ENCODE measurements at places on chromosomes 7 and 10.

- no peak for DNase-seq
Observed at GRCh38 chr7:34322841-34323240, 335.2 kb upstream of the NPSR1 start.

DNA sequence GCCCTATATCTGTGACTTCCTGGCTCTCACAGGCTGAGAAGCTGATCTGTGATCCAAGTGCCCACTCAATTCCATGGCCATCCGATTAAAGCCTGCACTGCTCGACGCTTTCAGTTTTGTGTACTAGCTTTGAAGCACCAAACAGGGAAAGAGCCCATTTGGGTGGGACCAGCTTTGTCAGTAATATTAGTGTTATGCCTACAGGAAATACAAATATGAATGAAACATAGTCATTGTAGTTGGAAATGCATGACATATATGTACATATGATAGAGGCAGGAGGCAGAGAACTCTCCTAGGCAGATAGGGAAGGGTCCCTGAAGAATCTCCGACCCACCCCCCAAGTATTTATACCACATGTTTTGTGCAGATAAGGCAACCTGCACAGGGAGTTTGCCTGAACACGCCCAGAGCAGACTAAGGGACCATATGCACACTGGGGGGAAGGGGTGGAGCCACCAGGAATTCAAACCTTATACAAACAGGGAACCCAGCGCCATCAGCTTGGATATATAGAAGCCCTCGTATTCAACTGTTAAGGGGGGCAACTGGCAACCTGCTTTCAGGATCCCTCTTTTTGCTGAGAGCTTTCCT lies 653.2 kb downstream of the PARD3 start:
- no peak for DNase-seq

GRCh38 chr10:6065835-6066234 lies 3.7 kb upstream of the IL2RA start:
- no peak for DNase-seq

GRCh38 chr7:151320263-151320845 lies 21.3 kb upstream of the NUB1 start:
- no peak for DNase-seq

DNA sequence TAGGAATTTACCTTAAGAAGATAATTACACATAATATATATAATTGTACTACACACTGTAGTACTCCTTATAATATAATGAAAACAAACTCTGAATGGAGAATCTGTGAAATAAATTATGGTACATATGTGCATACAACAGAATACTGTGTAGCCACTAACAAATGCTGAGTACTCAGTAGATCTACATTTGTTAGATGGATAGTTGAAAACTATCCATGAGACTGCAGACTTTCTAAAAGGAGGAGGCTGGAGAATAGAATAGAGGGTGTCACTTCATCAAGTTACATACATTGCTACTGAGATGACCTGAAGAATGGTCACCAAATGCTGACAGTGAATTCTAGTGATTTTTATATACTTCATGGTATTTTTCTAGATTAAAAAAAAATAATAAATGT lies 68.7 kb upstream of the OGDHL start:
- no peak for DNase-seq

DNA sequence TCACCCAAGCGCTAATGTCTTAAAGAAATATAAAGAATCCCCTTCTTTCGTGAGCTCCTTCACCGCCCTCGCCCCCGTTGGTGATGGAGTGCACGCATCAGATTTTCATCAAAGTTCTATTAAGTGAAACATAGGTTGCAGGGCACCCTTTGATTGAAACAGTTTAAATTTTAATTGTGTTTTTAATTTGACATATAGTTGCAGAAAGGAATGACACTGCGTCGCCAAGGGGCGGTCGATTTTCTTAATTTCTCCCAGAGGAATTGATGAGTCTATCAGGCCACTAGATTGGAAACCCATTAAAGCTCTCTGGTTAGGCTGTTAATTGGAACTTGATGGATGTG lies 4.1 kb upstream of the HMX2 start:
- DNase-seq: no peak

DNA sequence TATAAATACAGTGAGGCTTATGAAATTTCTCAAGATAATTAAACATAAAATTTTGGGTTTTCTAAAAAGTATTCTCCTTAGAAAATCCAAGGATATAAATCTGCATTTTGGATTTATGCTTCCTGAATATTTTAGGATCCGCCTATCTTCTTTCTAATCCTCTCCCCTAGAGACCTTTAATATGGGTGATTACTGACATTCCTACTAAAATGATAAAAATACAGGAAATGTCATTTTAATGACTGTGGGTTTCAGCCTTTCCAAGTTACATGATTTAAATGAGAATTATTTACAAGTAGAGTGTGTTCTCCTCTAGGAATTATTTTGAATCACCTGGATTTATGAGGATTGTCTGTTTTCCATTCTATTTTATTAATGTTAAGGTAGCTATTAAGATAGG lies 150.4 kb downstream of the C7orf25 start:
- no peak for DNase-seq

DNA sequence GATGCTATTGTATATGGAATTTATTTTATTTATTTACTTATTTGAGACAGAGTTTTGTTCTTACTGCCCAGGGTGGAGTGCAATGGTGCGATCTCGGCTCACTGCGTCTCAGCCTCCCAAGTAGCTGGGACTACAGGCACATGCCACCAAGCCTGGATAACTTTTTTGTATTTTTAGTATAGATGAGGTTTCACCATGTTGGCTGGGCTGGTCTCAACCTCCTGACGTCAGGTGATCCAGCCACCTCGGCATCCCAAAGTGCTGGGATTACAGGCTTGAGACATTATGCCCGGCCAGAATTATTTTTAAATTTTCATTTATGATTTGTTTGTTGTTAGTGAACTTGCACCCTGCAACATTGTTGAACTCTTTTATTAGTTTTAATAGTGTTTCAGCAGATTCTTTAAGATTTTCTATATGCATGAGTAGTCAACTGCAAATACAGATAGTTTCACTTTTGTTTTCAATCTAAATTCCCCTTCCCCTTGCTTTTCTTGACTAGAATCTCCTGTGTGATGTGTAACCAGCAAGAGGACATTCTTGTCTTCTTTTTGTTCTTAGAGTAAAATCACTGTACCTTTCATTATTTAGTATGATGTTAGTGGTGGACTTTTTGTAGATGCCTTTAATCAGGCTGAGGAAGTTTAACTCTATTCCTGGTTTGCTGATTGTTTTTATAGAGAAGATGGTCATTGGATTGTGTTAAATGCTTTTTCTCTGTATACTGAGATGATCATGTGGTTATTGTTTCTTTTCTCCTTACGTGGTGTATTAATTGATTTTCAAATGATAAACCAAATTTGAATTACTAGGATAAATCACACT lies 27.8 kb downstream of the ZNF33A start:
- no peak for DNase-seq

DNA sequence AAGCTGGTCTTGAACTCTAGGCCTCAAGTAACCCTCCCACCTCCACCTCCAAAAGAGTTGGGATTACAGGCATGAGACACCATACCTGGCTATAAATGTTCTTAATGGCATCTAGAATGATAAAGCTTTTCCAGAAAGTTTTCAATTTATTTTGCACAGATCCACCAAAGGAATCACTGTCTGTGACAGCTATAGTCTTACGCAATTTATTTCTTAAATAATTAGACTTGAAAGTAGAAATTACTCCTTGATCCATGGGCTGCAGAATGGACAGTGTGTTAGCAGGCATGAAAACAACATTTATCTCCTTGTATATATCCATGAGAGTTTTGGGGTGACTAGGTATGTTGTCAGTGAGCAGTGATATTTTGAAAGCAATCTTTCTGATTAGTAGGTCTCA lies 33.8 kb downstream of the GALNT11 start:
- DNase-seq: no peak

DNA sequence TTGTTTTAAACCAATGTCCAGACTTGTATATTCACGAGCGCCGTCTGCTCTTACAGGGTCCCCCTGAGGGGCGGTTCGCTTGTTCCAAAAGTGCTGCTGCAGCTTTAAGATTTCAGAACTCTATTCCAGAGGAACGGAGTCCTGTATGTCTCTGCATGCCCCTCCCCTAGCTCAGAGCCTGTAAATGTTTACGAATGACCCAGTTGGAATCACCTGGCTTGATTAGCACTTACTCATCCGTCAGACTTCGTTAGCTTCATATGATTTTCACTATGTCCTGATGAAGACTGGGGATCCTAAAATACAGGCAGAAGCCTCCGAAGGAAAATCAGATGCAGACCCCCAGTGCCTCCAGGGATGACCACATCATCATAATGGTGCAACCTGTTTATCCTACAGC lies 4.5 kb upstream of the CHST15 start:
- no peak for DNase-seq

- DNase-seq: no peak
Observed at GRCh38 chr10:23918839-23919238, 290.1 kb upstream of the KIAA1217 start.

- DNase-seq: peak; percentile 37
Observed at GRCh38 chr10:99329304-99329553, at the start of gene CNNM1. CNNM1 (plus strand) TSS chr10:99329356; CDS start chr10:99329388, 32 bp downstream.

GRCh38 chr10:51117794-51118193 lies 43.5 kb downstream of the PRKG1 start:
- DNase-seq: no peak

GRCh38 chr10:50621968-50622705 lies 1.6 kb downstream of the SGMS1 start:
- peak; percentile 35 for DNase-seq

DNA sequence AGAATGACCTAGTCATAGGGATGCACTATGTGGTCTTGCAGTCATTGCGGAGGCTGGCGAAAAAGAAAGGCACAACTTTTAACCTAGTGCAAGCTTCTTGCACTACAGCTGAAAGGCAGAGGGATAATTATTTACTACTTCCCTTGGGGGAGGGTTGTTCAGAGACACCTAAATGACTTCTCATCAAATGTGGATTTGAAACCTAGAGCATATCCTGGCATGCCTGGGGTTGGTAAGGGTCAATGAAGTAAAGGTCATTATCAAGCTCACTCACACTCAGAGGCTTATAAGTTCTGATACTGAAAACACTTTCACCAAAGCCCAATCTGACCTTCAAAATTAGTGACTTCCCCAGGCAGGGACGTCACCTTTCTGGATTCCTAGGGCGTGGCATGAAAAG lies 108.9 kb upstream of the AMPH start:
- DNase-seq: no peak

DNA sequence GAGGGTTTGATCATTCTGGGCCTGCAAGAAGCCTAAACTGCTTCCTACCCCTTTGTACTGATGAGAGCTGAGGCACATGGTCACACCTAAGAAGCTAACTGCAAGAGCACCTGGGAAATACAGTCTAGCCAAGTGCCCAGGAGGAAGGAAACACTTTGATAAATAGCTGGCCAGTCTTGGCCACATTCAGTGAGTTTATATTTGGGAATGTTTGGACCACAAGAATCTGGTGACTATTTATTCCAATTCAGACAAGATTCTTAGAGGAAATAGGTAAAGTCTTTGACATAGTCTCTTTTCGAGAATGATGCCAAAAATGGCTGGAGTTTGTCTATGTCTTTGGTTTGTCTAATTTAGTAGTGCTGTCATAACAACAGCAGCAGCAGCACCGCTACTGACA lies 213.6 kb downstream of the KIF20B start:
- no peak for DNase-seq

DNA sequence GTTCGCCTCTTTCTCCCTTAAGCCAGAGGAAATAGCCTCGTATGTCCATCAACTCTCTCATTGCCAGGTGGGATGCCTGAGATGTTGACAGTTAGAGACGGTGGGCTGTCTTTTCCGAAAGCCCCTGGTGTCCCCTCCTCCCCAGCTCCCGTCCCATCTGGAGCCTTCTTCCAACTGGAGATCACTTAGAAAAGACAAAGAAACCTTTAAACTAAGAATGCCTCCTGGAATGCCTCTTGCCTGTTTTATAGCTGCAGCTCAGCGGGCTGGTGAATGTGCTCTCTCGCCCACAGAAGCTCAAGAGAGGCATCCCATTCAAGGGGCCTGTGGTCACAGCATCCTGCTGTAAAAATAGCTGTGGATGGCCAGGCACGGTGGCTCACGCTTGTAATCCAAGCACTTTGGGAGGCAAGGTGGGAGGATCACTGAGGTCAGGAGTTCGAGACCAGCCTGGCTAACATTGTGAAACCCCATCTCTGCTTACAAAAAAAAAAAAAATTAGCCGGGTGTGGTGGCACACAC lies 5.2 kb upstream of the MYL10 start:
- no peak for DNase-seq
